EL (cell line): ENCODE measurements at places on chromosomes 11 and 22.

- no peak for DNase-seq
Observed at GRCh38 chr11:98565311-98565710, 455.4 kb upstream of the CNTN5 start.

DNA sequence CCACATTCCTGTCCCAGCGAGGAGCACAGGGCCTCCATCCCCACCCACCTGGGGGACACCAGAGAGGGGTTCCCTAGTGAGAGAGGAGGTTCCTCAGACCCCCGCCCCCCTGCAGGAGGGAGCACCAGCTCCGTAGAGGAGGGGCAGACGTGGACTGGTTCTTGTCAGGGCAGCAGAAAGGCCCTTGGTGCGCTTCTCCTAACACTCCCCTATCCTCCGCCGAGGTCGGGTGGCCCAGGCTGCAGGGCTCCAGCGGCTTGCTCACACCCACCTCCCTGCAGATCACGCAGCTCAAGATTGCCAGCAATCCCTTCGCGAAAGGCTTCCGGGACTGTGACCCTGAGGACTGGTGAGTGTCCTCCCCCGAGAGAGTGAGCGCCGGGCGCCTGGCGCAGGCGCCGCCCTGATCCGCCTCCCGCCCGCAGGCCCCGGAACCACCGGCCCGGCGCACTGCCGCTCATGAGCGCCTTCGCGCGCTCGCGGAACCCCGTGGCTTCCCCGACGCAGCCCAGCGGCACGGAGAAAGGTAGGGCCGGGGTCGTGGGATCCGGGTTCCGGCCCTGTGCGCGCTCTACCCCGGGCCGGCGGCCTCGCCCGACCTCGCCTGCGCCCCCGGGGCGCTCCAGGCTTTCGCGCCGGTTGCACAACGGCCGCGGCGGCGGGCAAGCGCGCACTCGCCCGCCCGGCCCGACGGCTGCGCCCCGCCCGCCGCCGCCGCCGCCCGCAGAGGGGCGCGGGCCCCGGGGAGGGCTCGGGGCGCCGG is 5.1 kb downstream of the TBX1 start:
- no peak for DNase-seq

DNA sequence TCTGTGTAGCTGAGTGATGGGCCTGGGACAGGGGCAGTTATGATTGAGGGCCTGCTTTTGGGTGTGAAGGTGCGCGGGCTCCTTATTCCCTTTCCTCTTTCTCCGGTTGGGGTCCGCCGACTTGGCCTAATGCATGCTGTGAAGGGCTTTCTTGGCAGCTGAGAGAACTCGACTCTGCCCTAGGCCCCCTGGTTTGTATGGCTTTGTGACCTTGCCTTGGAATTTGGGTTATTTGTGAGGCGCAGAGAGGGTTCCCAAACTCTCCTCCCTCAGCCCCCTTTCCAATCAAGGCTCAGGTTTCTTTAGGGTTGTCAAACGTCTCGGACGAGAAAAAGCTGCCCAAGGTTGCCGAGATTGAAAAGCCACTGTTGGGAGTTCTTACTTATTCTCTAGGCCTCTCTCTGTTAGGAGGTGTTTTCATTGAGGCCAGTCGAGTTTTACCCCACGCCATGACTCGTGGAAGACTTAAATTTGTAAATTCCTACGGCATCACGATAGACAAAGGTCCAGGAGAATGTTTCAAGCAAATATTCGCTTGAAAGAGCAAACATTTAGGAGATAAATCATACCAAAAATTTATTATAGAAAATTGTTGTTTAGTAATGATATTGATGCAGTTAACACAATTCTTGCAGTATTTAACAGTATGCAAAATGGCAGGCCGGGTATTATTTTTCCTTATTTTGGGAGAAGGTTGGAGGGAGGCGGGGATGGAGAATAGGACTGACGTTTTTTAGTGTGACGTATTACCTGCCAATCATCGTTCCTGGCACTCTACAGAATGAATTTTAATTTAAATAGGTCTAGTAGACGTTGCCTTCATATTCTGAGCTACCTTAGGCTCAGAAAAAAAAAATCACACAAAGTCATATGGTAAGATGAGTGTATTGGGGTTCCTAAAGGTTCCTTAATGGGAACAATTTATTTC is 689 bp downstream of the PDHX start:
- peak; percentile 25 for DNase-seq

DNA sequence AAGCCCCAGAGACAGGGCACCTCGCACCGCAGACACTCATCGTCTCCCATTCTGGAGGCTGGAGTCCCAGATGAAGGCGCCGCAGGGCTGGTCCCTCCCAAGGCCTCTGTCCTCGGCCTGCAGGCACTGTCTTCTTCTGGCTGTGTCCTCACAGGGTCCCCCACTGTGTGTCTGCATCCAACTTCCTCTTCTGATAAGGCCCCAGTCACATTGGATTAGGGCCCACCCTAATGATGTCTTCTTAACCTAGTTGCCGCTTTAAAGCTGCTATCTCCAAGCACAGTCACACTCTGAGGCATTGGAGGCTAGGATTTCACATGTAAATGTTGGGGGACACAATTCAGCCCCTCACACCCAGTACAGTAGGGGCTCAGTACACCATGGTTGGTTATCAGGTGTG is 48.9 kb downstream of the DHCR7 start:
- DNase-seq = no peak

DNA sequence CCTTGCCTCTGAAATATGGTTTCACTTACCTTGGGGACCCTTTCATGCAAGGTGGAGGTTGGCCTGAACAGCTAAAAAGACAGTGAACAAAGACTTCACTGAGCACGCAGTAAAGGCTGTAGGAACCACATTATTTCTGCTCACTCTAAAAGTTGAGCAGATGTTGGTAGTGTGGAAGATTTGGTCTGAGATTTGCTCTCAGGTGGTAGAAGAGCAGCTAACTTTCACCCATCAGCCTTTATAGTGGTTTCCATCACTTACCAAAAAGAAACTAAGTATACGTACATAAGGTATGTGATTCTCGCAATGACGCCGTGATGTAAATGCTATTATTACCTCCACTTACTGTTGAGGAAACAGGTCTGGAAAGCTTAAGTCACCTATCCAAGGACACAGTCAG is 47.3 kb downstream of the PRR5L start:
- DNase-seq = no peak

- DNase-seq = no peak
Observed at GRCh38 chr11:20056950-20057943, 103.0 kb downstream of the DBX1 start.

DNA sequence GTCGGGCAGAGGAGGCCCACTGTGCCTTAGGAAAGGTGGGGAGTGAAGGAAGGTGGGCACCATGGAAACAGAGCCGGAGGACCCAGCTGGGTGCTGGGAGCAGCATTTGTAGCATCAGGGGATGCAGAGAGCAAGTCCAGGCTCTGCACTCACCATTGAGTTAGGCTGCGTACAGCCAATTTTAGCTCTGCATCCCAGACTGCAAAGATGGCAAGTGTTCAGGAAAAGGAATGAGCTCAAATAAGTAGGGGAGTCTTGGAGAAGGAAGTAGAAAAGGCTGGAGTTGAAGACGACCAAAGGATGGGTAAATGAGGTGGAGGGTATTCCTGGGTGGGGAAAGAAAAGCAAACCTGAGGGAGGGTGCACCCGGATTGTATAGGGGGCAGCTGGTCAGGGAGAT is 31.6 kb upstream of the ETS1 start:
- DNase-seq = no peak

DNA sequence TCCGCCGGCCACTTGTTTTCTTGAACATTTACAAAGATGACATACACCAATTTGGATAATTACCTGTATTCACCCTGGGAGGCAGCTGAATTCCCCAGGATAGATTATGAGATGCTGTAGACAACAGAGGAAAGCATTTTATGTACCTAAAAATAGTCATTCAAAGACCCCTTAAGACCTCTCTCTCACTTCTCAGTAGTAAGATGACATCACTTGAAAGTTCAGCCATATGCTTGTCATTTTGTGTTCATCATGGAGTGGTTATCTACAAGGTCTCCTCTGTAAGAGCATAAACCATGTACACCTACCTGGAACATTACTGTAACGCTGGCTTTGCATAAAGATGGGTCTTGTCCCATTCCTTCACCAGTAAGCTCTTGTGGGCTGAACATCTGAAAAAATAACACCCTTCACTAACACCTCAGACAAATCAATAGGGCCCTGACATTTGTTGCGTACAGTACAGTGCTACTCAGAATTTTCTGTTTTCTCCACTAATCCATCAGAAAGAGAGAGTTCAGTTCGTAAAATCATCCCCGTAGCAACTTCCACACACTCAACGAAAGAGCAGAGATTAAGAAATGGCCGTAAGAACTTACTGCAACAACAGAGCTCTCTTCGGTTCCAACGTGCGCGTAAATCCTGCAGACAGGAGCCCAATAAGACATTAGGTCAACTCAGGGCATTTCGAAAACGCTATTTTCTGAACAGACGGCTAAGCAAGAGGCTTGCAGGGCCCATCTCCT is 15.6 kb upstream of the WDR74 start:
- no peak for DNase-seq

DNA sequence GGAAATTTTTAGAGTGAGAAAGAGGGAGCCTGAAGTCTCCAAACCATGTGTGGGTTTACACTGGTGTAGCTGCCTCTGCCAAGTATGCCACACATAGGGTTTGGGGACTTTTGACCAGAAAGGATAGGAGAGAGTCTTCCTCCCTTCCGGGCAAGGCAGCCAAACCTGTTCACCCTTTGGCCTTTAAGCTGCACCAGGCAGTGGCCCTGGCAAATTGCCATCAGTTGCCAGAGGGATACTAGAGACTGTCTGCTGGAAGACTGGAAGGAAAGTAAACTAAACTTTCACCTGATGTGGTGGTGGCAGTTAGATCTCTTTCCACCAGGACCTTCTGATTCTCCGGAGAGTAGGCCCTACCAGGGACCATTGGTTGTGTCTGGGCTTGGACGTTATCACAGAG is 1263.2 kb downstream of the FAM181B start:
- DNase-seq = no peak

GRCh38 chr11:32430568-32431381 is 4.6 kb downstream of the WT1 start:
- DNase-seq = no peak

DNA sequence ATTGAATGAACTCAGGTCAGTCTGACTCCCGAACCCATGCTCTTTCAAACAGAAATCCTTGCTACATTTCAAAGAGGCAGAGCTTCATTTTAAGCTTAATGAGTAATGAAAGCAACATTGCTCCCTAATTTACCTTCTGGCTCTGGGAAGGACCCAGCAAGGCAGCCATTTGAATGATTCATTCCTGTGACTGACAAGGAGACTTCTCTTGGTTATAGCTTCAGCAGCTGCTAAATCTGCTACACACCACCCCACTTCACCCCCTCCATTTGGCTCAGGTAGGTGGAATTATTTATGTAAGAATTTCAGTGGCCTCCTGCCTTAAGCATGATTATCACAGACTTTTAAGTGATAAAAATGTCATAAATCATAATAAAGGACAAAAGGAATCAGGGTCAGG is 117.7 kb downstream of the KCNC1 start:
- DNase-seq = no peak

- no peak for DNase-seq
Observed at GRCh38 chr11:43919852-43920597, 22.4 kb upstream of the C11orf96 start.

GRCh38 chr11:30861064-30861463 is 274.9 kb upstream of the MPPED2 start:
- no peak for DNase-seq

DNA sequence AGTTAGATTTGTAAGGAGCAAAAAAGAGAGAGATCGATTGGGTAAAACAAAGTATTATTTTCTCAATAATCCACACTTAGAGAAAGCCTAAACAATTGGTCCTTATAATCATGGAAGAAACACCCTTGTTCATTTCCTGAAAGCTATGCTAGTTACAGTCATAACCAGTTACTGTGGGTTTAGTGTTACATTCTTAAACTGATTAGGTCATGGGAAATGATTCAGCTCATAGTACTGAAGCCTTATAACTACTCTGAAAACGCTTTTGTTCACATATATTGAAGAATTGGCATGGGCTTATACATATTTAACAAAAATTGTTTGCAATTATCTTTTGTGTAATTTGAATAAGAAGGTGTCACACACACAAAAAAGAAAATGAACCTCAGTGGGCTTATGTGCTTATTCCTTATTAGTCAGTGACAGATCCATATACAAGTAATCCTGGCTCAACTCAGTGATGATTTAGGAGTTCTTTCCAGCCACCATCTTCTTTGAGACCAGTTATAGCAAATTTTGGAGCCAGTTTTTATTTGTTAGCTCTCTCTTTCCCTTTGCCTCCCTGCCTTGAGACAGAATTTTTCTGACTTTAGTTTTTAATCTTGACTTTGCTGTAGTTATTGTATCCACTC is 198.5 kb upstream of the CTSC start:
- peak; percentile 89 for DNase-seq

- DNase-seq = peak; percentile 93
Observed at GRCh38 chr22:46007003-46007847, 30.3 kb upstream of the WNT7B start.

DNA sequence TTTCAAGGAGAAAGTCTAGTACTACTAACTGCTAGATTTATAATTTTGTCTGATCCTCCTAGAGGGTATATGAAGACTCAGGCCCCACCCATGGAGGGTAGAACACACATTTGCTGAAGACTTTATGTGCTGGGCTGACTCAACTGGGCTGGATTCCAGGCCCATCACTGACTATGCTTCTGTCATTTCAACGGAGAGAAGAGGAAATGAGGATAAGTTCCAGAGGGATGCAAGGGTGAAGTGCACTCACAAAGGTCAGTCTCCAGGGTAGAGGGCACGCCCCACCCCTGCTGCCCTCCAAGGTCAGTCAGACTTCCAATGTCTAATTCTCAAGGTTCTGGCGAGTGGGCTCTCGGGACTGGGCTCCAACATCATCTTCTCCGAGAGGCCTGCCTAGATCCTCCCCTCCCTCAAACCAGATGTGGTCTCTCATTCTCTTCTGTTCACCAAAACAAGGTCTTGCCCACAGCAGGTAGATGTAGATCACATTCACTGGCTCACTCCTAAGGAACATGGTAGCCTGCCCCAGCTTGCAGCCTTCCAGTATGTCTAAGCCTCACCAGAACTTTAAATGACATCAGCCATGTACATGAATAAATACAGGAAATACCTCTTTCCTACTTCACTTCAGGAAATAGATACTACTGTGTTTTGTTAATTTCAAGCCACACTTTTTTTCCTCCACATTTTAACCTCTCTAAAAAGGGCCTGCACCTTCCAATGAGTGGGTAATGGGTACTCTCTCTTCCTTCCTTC is 7.3 kb upstream of the C11orf86 start:
- DNase-seq = peak; percentile 91

GRCh38 chr22:29165321-29166060 is 40.2 kb upstream of the EMID1 start:
- DNase-seq = no peak

GRCh38 chr11:122847466-122847865 is 9.2 kb downstream of the CRTAM start:
- no peak for DNase-seq

- DNase-seq = no peak
Observed at GRCh38 chr11:121656328-121657090, 203.7 kb upstream of the SORL1-AS1 start.

- DNase-seq = no peak
Observed at GRCh38 chr11:113627297-113627696, 78.8 kb downstream of the TMPRSS5 start.

DNA sequence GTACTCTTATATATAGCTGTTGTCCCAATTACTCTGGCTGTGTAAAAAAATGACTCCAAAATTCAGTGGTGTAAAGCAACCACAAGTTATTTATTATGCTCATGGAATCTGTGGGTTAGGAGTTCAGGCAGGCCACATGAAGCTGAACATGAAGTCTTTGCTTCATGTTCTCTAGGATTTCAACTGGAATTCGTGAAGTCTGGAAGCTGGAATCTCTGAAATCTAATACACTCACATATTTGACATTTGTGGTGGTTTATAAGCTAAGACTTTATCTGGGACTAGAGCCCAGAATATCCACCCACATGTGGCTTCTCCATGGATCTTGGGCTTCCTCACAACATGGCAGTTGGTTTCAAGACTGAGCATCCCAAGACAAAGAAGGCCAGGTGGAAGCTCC is 430.6 kb downstream of the MIAT start:
- peak; percentile 20 for DNase-seq
